ENCODE measurements at places on chromosomes 16 and 17. TPM values are rescaled to one million over a fixed set of nuclear protein-coding genes. Genes with fewer than 3 reads are reported as not detected.

The GAST gene
- total RNA-seq, result not detected

The PKMYT1 gene
- total RNA-seq, result 151 TPM

The ZNF750 gene
- total RNA-seq, result not detected

The ENPP7 gene
- 0.16 TPM for total RNA-seq

The LRRC75A gene
- total RNA-seq, result 1.6 TPM

The TP53TG3C gene
- total RNA-seq, result not detected

The ZACN gene
- total RNA-seq, result 2.7 TPM

The SCIMP gene
- not detected for total RNA-seq

The CACNG1 gene
- not detected for total RNA-seq

The C16orf74 gene
- 0.17 TPM for total RNA-seq

The ABCC6 gene
- total RNA-seq, result not detected

The GALR2 gene
- total RNA-seq, result 3.7 TPM

The RMI2 gene
- 55.7 TPM for total RNA-seq

GRCh38 chr16:27475561-27475960 lies 73.6 kb downstream of the IL21R start:
- DNase-seq, result no peak

GRCh38 chr17:21418446-21419298 lies 42.5 kb downstream of the KCNJ12 start:
- DNase-seq, result no peak

DNA sequence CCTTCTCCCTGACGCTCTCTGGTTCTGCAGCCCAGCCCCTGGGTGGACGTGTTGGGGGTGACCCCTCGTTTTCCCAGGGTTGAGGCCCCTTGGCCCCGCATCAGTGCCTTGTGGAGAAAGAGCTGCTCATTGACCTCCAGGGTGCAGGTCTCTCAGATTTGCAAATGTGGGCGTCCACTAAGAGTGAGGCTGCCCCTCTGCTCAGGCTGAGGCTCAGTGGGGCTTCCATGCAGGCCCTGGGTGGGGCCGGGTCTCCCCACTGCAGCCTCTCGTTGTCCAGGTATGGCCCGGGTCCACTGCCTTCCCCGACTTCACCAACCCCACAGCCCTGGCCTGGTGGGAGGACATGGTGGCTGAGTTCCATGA lies 9.0 kb downstream of the GAA start:
- no peak for DNase-seq

- DNase-seq, result no peak
Measured at GRCh38 chr17:79743614-79744013, 12.9 kb downstream of the ENPP7 start.

GRCh38 chr17:57995076-57995956 lies 7.3 kb upstream of the VEZF1 start:
- DNase-seq, result peak; percentile 22

- DNase-seq, result no peak
Measured at GRCh38 chr16:70337814-70338213, 8.9 kb upstream of the DDX19A start.

DNA sequence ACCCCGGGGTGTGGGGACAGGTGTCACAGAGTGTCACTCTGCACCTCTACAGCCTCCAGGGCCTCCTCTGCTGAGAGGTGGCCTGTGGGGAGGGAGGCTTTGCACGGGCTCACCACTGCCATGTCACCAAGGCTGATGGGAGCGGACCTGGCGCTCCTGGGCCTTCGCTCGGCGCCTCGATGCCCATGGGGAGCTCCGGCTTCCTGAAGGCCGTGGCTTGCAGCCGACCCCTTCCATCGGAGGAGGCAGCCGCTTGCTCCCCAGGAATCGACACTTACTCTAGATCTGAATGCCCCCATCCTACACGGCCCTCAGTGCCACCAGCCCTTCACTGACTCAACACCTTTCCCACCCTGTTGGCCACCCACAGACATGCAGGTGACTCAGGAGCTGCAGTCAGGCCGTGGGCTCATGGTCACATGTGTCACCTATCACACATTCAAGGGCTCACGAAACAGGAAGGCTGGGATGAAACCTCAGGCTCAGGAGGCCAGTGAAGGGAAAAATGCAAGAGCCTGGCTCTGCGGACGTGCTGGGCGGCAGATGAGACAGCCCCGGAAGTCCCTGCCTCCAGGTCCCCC lies 11.9 kb downstream of the LGALS3BP start:
- DNase-seq, result no peak

- no peak for DNase-seq
Measured at GRCh38 chr17:53234138-53234537, 588.6 kb upstream of the KIF2B start.

DNA sequence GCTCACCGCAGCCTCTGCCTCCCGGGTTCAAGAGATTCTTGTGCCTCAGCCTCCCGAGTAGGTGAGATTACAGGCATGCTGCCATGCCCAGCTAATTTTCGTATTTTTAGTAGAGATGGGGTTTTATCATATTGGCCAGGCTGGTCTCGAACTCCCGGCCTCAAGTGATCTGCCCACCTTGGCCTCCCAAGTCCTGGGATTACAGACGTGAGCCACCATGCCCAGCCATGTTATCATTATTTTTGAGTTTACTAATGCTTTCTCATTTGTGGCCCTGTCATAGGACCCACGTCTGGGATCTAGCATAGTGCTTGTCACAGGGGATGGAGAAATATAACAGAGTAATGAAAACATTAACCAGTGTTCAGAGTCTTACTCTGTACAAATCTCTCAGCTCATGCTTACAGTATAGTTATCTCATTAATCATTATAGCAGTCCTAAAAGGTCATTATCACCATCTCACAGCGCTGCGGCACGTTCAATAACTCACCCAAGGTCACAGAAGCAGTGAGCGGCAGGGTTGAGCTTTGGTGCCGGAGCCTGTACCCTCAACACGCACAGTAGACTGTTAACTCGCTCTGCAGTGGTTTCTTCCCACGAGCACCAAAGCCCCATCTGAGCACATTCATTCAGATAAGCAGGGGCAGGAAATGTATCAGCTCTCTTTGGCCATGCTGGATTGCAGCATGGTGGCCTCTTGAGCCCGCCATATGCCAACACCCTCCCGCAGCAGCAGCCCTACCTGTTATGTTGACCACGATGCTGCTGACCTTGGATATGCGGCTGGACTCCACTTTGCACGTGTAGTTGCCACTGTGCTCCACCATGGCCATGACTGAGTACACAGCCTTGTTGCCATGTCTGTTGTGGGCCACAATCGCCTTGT lies 21.4 kb downstream of the PECAM1 start:
- DNase-seq, result no peak

DNA sequence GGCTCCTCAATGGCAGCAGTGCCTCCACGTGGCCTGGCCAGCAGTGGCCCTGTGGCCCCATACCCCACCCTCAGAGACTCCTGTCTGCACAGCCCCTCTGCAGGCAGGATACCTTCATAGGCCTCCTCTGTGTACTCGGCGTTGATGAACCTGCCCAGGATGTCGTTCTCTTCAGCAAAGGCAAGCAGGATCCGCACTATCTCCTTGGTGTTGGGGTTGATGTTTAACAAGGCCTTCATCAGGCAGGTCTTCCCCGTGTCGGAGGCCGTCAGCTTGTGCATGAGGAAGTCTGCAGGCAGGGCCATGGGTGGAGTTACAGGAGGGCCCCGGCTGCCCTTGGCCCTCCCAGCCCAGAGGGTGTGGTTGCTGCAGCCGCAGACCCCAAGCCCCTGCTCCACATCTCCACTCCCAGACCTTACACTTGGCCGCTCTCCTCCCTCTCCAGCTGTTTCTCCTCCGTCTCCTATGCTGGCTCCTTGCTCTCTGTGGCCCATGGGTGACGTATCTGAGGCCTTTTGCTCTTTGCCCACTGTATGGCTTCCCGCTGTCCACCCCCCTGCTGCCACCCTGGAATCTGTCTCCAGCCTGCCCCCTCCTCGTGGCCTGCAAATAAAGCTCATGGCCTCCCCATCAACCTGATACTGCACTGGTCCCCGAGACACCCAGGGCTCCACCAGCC lies 15.1 kb downstream of the TRPV3 start:
- no peak for DNase-seq

DNA sequence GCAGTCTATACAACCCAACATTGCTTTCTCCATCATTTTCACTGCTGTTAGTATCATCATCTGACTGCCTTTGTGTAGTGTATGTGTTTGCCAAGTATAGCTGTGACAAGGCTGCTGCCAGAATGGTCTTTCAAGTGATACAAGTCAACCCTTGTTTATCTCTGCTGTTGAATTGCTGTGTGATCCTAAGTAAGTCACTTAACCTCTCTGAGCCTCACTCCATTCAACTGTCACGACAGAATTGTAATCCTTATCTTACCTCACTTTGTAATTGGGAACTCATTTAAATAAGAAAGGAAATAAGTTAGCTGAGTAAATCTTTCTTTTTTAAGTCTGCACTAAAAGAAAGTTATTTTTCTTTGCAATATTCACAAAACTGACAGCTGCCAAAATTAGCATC lies 340.6 kb downstream of the CA10 start:
- no peak for DNase-seq

DNA sequence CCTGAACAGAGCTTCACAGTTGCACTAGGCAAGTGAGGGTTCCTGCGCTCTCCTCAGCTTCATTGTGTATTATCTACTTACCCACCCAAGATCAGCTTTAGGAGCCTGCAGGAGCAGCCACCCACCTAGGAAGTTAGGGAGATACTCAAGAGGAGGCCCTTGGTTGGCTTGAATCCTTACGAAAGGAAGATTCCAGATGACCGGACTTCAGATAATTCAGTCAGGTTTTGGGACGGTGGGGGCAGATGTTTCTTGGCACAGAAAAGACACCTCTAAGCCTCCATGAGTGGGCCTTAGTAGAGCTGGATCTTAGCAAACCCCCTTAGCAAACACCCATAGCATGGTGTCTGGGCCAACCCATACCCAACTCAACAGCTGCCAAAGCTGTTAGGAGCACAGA lies 2.4 kb upstream of the CBFB start:
- no peak for DNase-seq

- DNase-seq, result no peak
Measured at GRCh38 chr16:1946495-1947368, 3.7 kb upstream of the MSRB1 start.

GRCh38 chr17:59762049-59762823 lies 54.8 kb downstream of the VMP1 start:
- no peak for DNase-seq

DNA sequence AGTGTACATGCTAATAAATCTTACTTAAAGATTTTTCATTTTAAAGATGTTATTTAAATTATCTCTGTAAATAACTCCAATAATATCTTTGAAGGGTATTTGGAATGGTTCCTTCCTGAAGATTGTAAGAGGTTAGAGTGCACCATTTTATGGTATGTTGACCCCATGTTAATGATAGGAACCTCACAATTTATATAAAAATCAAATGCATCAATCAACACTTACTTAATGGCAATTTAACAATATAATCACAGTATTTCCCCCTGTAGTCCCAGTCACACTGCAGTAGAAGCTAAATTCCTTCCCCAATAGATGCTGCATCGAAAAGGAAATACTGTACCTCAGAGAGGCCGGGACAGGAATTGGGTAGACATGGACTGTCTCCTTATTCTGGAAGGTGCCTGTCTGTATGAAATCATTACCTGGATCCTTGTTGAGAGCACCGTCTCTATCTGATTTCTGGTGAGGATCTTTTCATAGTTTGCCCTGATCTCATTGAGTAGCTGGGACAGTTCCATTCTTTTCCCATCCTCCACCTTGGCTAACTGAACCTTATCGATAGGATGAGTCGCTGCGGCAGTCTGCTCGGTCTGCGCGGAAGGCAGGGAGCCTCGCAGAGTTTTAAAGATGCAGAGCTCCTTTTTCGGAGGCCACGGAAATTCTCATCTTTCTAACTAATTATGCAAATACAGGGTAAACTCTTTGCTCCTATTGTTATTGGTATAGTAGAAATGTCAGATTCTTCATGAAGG lies at the start of gene KRT222:
Gene KRT222 (minus strand): TSS at position 596 of the 752 bp plus-strand sequence. CDS start 78 bp downstream, at position 518.
- DNase-seq, result no peak

- DNase-seq, result no peak
Measured at GRCh38 chr17:29032857-29033197, 10.1 kb upstream of the PIPOX start.

DNA sequence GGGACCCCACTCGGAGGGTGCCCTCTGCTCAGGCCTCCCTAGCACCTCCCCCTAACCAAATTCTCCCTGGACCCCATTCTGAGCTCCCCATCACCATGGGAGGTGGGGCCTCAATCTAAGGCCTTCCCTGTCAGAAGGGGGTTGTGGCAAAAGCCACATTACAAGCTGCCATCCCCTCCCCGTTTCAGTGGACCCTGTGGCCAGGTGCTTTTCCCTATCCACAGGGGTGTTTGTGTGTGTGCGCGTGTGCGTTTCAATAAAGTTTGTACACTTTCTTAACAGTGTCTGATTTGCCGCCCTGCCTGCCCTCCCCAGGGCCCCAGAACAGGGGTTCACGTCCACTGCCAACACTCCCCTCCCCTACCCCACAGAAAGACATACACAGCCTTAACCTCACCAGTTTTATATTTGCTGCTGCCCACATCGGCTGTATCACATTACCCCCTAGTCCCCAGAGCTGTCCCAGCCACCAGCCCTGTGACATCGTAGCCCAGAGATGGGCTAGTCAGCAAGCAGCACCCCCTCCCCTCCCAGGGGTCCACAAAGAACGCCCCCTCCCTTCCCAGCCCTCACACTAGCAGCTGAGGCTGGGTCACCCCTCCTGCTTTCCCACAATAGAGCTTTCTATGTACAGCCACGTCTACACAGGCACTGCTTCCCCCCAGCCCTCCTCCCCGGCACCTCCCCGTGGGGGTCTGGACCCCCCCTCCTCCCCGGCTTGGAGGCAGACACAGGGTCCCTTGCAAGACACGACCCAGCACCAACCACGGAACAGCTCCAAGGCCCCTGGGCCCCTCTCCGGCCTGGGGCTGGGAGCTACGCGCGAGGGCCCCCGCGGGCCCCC lies 7.9 kb downstream of the GRN start:
- no peak for DNase-seq

- DNase-seq, result no peak
Measured at GRCh38 chr16:15404792-15405191, 9.2 kb downstream of the MPV17L start.

DNA sequence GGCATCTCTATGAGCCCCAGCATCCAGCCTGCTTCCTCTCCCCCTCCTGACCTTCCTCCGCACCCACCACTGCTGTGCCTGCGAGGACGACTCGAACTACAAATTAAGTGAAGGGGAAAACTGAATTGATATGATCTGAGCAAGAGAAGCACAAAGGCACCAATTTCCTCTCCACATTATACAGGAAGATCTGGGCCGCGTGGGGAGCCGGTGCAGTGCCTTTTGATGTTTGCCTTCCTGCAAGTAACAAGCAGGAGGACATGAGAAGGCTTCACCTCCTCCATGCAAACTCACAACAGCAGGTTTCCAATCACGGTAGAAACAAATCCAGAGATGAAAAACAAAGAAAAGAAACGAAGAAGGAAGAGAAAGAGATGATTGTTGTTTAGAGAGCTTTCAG lies 57.8 kb upstream of the MMP2 start:
- no peak for DNase-seq

GRCh38 chr16:55568207-55568606 lies 1.7 kb downstream of the CAPNS2 start:
- DNase-seq, result no peak

DNA sequence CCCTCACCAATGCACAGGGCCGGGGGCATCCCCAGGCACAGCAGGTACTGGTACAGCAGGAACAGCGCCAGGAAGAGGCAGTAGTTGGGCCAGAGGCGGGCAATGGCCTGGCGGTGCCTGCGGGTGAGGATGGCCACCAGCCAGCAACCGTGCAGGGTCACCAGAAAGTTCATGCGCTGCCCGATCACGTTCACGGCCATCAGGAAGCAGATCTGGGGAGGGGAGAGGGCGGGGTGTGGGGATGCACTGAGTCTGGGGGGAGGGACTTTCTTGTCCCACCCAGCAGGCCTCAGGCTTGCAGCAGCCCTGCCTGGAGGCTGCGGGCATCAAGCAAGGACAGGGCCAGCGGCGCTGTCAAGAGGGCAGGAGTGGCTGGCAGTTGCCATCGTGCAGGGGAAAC lies 25.4 kb downstream of the CTU2 start:
- DNase-seq, result no peak
